Inflammatory macrophage treated with lipopolysaccharide for 4 hours (primary cell): ENCODE measurements at places on chromosomes 1 and 21.

DNA sequence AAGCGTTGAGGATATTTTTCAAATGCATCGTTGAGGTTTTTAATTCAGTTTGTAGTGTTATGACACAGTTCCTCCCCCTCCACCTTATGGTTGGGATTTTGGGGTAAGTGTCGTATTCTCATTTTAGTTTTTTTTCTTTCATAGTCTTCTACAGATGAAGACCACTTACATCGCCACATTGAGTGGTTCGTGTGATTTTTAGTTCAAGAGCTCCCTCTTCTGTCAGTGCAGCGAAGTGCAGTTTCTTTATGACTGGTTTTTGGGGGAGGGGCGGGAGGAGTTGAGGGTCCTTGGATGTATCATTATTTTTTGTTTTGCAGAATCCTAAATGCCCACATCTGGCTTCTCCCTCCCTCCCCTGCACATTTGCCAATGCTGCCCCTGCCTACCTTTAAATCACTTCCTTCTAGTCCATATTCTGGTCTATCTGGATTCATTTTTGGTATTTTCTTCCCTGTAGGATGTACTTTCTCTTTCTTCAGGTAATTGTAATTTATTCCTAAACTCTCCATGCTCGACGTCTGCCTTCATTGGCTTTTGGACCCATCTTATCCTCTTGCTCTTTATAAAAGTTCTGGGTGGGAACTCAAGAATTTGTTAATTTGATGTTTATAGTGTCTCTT is 433.1 kb downstream of the CAMTA1 start:
- DNase-seq, result peak; percentile 2

GRCh38 chr1:72442262-72442661 is 159.9 kb upstream of the NEGR1 start:
- no peak for DNase-seq

DNA sequence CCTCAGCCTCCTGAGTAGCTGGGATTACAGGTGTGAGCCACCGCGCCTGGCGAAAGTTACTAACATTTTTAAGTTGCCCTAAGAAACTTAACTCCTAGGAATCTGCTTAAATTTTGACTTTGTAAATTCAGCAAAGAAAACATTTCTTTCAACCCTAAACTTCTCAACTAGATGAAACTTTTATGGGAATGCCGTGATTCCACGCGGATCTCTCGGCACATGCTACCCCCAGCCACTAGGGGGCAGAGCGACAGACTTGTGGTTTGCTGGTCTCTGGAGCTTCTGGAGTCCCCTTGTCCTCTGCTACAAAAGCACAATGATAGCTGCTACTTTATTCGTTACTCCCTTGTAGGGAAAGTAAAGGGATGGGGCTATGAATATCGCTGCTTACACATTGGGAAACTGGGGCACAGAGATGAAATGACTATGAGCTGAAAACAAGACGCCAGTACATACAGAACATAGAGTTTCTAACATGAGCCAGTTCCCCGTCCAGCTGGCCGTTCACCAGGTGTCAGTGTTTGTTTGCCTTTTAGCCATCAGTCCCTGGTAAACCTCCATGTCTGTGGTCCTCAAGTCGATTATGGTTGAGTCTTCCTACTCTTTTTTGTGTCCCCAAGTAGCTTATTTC is 114.7 kb downstream of the PBX1 start:
- peak; percentile 7 for DNase-seq

DNA sequence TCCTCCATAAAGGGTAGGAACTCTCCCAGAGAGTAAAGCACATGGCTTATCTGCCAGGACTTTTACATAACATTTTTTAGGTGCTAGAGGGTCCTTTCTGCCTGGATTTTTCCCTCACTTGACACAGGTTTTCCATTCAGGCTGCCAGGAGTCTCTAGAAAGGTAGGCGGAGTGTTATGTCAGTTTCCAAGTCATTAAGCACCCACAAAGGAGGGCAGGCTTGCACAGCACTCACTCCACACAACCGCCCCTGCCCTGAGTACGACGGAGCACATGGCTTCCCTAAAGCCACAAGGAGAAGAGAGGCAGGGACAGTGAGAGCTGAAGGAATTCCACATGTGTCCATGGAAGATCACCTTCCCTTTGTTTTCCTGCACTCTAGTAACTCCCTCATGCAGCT is 55.7 kb downstream of the CAPZB start:
- DNase-seq, result no peak

GRCh38 chr1:69312055-69312732 is 255.5 kb upstream of the LRRC7 start:
- no peak for DNase-seq

- no peak for DNase-seq
Measured at GRCh38 chr21:41759926-41760325, 6.9 kb downstream of the RIPK4 start.

GRCh38 chr1:83761167-83762038 is 237.5 kb downstream of the TTLL7 start:
- peak; percentile 51 for DNase-seq

GRCh38 chr1:84703431-84703830 is 13.2 kb upstream of the SSX2IP start:
- DNase-seq, result peak; percentile 48

DNA sequence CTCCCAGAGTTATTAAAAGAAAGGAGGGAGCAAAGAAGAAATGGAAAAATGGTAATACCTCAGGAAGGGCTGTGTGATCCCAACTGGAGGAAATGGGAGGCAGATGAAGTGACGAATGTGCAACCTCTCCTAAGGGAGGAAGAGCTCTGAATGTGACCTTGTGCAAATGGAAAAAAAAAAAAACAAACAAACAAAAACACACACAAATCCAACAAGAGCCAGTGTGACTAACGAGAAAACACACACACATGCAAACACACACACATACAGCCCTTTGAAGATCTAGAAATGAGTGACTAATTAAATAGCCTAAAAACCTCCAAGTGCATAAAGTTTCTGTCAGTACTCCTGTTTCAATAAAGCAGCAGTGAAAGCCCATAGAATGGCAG is 49.0 kb downstream of the CCN1 start:
- DNase-seq, result no peak

DNA sequence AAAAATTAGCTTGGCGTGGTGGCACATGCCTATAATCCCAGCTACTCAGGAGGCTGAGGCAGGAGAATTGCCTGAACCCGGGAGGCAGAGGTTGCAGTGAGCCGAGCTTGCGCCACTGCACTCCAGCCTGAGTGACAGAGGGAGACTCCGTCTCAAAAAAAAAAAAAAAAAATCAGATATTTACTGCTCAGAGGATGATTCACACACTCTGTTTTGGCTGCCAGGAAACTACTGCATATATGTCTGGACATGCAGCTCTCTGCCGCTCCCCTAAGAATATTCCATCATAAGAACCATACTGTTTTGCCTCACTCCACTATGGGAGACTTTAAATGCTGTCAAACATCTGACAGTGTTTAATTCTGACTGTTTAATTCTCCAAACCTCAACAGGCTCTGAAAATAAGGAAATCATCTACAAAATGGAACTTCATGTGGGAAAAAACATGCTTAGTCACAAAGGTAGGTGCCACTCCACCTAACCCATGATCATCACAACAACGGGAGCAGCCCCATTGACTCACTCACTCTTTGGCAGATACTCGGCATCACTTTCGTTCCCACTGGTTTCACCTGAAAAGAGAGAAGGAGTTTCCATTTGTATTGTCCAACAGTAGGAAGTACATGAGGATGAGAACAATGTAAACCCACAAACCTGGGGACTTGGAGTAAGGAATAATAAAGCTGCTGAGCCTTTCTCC is 29.3 kb upstream of the BCAS2 start:
- no peak for DNase-seq

DNA sequence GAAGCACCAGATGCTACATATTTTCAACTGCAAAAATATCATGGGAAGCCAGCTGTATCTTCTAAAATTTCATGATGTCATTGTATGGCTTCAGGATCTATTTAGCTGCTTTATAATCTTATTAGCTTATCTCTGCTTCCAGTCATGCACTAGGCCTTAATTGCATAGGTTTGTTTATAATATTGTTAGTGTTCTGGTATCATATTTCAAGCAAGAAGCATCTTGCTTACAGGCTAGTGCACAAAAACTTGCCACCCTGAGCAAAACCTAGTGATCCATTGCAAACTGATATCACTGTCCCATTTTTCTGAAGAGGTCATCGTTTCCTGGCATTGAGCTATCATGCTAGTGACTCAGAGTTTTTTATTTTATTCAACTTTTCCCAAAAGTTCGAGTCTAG is 15.7 kb upstream of the NRIP1 start:
- DNase-seq, result no peak

DNA sequence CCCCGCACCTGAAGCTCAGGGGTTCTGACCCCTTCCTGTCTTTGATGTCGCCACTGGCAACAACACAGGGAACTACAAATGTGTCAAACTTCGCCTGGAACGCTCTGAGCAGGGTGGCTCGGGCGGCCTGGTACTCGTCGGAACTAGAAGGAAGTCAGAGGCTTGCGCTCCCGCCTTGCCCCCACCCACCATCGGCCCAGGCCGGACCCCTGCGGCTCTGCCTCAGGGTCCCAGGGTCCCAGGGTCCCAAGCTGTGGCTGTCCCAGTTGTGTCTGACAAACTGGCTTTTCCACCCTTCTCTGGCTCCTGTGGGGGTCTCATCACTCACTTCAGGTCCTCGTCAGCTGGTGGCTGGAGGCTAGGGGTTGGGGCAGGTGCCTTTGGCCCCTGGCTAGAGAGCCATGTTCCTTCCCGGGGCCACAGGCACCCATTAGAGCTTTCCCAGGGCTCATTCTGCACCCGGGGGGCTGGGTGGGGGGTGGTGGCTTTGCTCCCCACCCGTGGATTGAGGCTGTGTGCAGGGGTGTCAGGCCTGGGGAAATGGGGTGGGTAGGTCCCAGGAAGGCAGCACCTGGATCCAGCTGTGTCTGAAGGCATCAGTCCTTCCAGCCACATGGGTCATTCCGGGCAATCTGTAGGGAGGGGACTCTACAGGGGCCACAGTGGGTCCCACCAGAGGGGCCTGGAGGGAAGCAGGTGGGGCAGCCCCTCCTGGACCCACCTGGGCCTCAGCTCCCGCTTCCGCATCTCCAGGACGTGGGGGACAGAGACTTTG is 8.0 kb upstream of the TMEM52 start:
- DNase-seq, result no peak

- DNase-seq, result peak; percentile 2
Measured at GRCh38 chr1:86965827-86966182, 51.4 kb downstream of the HS2ST1 start.

DNA sequence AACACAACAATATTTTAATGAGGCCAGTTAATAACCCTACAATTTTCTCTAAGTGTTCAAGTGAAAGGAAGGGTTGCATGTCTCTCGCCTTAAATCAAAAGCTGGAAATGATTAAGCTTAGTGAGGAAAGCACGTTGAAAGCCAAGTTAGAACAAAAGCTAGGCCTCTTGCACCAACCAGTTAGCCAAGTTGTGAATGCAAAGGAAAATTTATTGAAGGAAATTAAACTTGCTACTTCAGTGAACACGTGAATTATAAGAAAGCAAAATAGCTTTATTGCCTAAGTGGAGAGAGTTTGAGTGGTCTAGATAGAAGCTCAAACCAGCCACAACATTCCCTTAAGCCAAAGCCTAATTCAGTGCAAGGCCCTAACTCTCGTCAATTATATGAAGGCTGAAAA is 135.6 kb downstream of the DUSP10 start:
- no peak for DNase-seq

DNA sequence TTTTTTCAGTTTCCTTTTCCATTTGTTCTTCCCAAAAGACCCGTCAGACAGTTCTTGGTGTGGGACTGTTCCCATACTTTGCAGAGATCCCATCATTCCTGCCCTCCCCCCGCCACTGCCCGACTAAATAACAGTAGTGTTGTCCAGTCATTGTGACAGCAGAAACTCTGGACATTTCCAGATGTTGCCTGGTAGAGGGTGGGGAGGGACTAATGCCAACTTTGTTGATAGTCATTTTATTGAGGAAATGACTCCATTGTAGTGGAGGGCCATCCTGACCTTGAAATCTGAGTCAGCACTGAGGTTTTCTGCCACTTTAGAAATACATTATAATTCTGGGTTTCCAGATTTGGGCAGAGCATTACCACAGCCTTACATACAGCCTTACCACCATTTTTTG is 85.4 kb downstream of the CEP350 start:
- peak; percentile 42 for DNase-seq

DNA sequence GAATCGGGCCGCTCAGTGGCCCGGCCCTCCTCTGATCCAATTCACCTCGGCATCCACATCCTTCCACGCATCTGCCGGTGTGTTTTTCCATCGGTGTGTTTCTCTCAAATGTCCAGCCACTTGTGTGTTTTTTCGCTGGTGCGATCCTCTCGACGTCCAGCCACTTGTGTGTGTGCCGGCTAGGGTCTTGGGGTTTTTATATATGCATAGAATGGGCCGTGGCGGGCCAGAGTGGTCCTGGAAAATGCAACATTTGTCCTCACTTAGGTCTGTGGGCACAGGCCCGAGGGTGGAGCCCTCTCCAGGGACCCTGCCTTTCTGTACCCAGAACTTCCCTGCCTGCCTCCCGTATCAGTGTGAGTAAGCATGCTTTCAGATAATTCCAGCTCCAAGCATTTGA is 1106.4 kb downstream of the AMY1C start:
- DNase-seq, result no peak

- no peak for DNase-seq
Measured at GRCh38 chr1:16171314-16172151, 15.7 kb upstream of the EPHA2 start.

DNA sequence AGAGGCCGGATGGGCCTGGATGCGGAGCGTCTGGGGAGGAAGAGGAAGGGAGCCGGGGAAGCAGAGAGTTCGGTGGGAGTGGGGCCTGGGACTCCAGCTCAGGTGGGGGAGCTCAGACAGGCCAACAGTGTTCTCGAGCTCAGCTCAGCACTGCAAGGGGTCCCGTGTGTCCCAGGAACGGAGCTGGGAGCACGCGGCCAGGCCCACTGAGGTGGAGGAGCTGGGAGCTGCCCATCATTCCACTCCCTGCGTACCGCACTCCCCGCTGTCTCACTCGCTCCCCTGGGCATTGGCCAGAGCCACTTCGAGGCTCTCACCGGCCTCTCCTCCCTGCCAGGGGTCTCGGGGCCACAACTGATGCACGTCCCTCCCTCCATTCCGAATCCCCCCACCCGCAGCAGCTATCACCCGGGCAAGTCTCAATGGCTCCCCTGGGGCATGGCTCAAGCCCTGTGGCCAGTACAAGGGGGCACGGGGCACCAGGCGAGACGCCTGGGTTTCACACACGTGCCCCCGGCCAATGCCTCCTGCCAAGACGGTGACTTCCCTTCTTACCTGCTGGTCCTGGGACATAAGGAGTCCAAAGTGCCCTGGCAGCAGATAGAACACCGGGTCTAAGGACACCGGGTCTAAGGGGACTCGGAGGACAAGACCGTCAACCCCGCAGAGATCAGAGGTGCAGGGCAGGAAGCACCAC is 30.3 kb upstream of the COL6A2 start:
- DNase-seq, result no peak
